ENCODE measurements at places on chromosomes 1 and 21.

DNA sequence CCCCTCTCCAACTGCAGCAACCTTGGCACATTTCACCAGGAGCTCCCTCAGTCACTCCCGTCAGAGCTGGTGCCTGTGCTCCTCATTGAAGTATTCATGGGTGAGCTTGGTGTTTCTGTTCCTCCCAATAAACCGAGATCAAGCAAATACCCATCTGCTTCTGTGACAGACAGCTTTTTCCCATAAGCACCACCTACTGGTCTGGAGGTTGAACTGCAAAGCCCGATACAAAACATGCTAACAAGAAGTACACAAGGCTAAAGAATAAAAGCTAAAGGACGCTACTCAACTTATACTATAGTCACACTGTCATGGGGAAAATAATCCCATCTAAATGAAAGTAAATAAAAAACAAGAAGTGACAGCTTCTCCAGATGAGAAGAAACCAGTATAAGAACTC, 111.9 kb upstream of the C21orf91 start:
- no peak for DNase-seq

DNA sequence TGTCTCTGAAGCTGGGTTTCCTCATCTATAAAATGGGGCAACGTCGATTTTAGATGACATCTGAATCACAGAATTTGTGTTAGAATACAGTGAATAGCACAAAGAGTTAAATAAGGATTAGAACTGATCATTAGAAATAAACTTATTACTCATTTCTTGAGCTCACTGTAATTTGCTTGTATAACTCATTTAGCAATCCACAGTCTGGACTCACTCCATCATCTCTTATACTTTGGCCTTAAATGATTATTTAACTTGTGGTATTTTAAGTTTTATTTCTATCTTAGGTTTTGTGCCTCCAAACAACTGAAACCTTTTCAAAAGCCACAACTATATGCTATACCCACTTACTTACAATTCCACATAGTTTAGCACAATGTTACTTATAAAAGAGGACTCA, 128.0 kb downstream of the CDC42BPA start:
- DNase-seq, result no peak

GRCh38 chr1:186421446-186421845, 39.5 kb downstream of the PDC start:
- DNase-seq, result no peak

- DNase-seq, result no peak
Measured at GRCh38 chr1:211353562-211354212, 27.1 kb downstream of the TRAF5 start.

DNA sequence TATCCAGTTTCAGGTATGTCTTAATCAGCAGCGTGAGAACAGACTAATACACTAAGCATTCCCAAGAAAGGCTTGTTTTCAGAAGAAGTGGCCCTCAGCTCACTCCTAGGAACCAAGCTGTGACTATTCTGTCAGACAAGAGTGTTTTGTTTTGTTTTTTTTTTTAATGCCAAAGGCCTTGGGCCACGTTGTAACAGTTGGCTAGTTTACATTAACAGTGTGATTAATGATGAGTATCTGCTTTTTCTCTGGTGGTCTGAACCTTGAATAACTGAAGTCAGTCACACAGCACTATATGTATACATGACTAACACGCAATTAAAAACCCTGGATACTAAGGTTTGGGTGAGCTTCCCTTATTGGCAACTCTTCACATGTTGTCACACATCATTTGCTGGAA, 21.9 kb downstream of the DPYD start:
- DNase-seq, result no peak

DNA sequence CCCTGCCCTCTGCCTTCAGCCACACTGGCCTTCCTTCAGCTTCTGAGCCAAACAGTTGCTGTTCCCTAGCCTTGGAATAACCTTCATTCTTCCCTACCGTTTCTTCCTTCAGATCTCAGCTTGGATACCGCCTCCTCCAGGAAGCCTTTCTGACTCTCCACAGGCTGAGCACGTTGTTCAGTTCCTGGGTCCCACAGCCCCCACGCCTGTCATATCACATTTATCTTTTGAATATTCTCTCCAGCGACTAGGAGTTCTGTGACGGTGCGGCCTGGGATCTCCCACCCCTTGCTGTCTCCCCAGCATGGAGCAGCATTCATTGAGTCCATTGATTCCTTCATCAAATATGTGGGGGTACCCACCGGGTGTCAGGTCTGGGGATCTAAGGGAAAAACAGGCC, 39.2 kb downstream of the EPHA2 start:
- no peak for DNase-seq

GRCh38 chr1:17440074-17440826, 773 bp upstream of the RCC2 start:
- DNase-seq, result peak; percentile 70

GRCh38 chr1:241114699-241115233, 242.2 kb downstream of the RGS7 start:
- DNase-seq, result no peak

GRCh38 chr21:42025376-42026081, 15.4 kb upstream of the ZBTB21 start:
- no peak for DNase-seq

- DNase-seq, result no peak
Measured at GRCh38 chr1:169565335-169566271, 20.7 kb downstream of the F5 start.

DNA sequence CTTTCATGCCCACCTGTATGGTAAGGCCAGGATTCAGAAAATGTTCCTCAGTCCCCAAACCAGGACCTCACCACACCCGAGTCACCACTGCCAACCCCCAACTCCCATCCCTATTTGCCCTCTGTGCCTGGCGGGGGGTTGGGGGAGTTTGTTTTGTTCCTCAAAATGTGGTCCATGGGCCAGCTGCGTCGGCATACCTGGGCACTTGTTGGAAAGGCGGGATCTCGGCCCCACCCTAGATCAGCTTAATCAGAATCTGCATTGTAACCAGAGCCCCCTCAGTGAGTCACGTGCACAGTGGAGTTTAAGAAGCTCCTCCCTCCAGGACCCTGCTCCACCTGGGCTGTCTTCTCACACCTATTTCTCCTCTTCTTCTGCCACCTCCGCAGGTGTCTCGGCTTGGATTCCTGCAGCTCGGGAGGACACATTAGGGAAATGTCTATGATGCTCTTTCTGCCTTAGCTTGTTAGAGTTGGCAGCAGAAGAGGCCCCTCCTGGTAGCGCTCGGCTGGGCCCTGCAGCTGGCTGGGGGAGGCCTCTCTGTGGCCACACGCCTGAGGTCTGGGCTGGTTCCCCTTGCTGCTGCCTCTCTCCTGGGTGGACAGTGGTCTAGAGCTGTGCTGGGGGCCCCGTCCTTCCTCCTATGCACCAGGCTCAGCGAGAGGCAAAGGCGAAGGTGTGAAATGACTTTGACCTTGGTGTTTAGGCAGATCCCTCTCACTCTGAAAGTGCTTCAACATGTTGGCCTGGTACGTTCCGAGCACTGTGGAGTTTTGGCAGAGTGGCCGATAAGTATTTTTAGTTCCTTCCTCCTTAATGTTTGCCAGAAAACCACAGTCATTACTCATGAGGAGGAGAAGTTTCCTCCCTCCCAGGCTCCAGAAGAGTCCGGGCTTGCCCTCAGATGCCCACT, 41.8 kb upstream of the CAMTA1 start:
- peak; percentile 31 for DNase-seq

DNA sequence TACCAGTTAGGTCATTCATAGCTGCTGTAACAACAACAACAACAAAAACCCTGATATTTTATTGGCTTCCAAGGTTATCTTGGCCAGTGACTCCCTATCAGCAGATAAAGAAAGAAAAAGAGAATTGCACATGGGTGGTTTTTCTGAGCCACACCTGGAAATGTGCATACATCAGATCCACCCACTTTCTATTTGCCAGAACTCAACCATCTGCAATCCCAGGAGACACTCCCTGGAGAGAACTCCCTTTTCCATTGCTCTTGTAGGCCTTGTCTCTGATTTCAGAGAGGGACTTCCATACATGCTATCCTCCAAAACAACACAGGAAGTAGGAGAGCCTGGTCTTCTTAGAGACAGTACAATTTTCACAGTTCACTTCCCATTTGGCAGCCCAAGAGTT, 74.9 kb upstream of the ZC3H11B start:
- no peak for DNase-seq

- DNase-seq, result no peak
Measured at GRCh38 chr1:32150847-32151246, 28.6 kb upstream of the TXLNA start.

GRCh38 chr21:44931137-44931500, 8.7 kb upstream of the SLX9 start:
- no peak for DNase-seq

DNA sequence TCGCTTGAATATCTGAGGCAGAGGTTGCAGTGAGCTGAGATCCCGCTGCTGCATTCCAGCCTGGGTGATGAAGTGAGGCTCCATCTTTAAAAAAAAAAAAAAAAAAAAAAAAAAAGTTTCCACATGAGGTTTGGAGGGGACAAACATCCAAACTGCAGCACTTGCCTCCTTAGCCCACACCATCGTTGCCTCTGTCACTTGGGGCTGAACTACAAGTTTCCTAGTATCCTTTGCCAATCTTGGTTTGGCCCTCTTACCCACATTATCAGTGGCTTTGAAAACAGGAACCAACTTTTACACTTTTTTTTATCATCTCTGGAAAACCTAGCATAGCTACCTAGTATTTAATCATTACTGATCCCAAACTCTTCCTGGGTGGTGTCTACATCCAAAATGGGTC, 59.2 kb downstream of the CLSTN1 start:
- no peak for DNase-seq

- no peak for DNase-seq
Measured at GRCh38 chr21:15514073-15514946, 215.5 kb upstream of the USP25 start.

- no peak for DNase-seq
Measured at GRCh38 chr1:16172964-16173446, 17.1 kb upstream of the EPHA2 start.

- DNase-seq, result no peak
Measured at GRCh38 chr1:204584699-204585372, 68.6 kb downstream of the MDM4 start.

DNA sequence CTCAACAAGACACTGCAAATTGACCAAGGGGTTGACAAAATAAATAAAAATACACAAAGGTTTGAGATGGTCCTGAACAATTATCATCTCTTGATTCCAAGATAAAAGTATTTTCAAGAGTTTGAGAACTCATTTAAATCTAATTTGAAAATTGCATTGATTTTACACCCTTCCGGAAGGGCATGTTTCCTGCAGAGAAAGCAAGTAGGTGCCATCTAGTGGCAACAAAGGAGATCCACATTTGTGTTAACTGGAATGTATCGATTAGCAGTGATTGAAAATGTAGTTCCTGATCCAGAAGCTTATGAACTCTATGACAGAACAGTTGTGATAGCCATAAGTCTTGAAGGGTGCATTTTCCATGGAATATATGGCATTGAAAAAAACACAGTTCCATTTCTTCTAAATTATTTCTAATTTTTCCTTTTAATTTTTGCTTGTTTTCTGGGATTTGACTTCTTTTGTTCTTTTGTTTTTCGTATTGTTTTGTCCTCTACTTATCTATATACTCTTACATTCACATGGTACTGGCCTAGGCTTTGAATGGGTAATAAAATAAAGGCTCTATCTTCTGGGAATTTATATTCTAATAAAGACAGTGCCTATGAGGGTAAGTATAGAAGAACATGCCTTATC, 143.7 kb downstream of the DNM3 start:
- DNase-seq, result peak; percentile 38

DNA sequence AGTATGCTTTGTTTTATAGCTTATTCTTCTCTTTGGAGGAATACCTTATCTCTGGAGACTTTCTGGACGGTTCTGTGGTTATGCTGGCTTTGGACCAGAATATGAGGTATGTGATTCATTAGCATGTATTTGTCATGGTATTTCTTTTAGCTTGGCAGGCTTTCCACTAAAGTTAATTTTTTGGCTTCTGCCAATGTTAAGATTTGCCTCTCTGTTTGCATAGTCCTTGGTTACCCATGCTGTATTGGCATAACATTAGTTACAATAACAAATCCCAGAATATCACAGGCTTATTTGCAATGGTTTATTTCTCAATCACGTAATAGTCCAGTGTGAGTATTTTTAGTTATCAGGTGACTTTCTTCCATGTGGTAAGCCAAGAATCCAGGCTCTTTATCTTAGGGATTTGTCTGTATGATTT, 9.7 kb downstream of the ZMPSTE24 start:
- DNase-seq, result no peak

DNA sequence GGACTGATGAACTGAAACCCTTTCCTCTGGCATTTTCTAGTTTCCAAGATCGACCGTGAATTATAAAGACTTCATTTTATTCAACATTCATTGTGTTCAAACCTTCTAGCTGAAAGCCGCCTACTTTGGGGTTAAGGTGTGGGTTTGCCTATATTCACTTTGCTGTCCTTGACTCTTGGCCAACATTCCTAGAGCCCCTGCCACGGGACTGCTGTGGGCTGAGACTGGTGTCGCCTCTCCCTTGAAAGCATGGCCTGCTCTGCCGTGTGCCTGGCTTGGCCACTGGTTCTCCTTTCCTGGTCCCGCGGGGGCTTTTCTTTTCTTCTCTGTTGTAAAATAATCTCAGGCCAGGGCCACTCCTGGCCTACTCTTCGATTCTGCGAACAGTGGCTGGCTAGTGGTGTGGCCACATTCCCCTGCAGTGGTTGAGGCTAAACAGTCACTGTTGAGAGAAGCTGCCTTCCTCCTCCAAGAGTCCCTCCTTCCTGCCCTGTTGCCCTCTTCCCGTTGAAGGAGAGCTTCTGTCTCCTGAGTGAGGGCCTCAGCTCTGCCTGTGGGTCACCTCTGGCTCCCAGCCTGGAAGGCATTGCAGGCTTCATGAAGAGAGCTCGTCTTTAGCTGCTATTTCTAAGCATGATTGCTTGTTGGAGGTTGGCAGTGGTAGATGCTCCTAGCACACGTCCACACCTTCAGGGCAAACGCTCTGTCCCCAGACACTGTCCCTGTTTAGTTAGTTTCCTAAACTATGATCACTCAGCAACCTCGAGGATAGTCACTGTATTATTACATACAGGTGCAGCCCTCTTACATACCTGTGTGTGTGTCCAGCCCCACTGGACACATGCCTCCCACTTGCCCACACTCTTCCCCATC, 80.5 kb downstream of the GALNT2 start:
- DNase-seq, result no peak

DNA sequence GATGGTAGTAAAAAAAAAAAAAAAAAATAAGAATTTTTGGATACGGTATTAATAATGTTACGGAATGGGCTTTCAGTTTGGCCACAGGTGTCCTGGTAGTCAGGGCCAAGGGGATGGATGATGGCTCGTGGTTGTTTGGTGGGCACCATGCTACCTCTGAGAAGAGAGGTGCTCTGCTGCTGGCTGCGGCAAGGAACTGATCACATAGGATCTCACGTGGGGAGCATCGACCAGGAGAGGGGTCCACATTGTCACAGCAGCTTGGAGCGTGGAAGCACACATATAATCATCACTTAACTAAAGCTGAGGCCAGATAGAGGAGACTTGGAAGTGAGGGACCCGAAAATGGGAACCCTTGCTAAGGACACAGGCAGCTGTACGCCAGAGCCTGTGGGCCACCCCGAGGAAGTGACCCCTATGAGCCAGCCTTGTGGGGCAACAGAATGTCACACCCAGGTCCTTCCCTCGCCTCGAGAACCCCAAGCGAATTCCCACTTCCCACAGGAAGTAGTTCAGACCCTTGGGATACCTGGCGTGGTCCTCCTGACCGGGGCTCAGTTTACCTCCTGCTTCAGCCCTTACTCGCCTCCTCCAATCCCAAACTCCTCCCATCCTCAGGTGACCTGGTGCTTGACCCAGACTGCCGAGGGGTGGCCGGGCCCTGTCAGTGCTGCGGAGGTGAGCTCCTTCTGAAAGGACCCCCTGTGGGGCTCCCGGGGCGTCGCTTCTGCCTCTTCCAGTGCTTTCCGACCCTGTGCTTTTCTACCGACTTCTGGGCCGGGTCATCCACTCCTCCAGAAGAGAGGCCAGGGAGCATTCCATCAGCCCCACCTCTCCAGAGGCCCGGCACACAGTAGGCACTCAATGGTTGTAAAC, 222.0 kb downstream of the CAMTA1 start:
- DNase-seq, result no peak

Data from retina (tissue), 1 donor.